CD4-positive, alpha-beta T cell treated with Interleukin-2 at 100 ng/mL for 4 hours (primary cell): ENCODE measurements at places on chromosomes 1 and 21.
A peak's percentile ranks its signal among the peaks of the same experiment; 100 is the strongest.

DNA sequence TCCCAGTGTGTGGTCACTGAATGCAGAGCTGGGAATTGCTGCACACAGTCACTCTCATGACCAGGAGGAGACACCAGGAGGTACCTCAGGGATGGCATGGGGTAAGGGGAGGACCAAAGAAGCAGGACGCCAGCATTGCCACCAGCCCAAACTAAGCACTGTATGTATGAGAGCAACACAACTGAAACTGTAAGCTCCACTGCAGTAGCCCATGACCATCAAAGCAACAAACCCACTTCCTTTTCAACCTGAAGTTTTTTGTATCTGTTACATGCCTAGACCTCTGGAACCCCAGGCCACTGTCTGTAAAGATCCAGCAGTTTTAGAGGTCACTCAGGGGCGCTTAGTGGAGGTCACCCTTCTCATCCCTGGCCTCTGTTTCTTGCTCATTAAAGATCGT lies 164.3 kb downstream of the SETD4 start:
- no peak for DNase-seq

DNA sequence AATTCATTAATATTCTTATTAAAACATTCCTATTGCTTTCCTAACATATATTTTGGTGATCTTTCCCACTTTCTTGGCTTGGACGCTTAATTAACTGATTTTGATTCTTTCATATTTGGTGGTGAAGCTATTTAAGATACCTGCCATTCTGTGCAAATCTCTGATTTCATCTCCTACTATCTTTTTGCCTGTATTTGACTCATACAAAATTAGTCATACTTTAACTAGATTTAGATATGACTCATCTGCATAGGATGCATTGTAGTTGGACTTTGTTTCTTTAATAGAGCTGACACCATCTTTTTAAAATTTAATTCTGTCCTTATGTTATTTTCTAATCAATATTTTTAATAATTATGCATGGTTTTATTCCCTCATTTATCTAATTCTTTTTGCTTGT lies 93.8 kb upstream of the PLPPR4 start:
- DNase-seq = no peak

DNA sequence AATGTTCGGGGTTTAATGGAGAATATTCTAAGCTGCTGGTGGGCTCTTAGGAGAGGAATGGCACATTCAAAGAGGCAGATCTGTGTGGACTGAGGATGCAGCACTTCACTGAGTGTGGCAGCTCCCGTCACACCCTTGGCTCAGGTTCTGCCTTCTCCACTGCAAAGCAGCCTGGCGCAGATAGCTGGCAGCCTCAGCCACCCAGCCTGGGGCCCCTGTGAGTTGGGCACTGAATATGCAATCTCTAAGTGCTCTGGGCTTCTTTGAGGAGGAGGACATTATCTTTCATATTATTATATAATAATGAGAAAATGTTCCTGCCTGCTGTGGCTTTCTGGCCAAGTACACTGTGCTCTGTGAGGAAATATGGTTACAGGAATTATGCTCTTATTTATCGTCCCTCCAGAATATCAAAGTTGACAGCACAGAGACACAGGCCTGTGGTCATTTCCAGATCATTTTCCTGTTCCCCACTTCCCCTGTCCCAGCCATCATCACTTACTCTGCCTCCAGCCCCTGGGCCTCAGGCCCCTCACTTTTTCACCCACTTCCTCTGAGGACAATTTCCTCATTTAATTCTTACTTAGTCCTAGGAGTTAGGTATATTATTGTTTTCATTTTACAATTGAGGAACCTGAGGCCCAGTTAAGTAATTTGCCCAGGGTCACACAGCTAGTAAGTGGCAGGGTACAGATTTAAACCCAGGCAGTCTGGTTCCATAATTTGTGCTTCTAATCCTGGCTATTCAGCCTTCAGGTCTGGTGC lies 53.6 kb downstream of the MAB21L3 start:
- DNase-seq = no peak

DNA sequence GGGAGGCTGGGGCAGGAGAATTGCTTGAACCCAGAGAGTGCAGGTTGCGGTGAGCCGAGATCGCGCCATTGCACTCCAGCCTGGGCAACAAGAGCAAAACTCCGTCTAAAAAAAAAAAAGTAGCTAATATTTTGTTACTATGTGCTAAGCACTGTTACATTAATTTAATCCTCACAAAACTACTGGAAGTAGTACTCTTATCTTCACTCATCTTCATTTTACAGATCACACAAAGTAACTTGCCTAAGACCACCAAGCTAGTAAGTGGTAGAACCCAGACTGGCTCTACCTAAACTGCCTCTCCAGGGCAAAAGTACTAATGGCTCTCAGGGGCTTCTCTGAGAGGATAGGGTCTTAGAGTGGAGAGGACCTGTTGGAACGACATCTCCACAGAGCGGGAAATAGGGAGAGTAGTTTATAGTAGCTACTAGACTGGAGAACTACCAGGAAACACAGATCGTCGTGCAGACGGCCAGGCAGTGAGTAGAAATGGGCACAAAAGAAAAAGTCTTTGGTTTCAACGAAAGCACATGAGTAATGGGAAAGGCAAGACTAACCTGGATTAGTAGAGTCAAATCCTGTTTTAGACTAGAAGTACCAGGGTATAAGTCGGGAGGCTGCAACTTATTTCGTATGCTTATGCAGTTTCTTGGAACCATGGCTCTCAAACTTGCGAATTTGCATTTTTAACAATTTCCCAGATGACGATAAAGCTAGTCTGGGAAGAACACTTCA lies 1.4 kb downstream of the CLCC1 start:
- DNase-seq = no peak

- no peak for DNase-seq
These were observed 1.2 kb upstream of the CAMTA1 start for GRCh38 chr1:6783936-6784559.

GRCh38 chr1:166703141-166703540 lies 136.1 kb upstream of the POGK start:
- no peak for DNase-seq

GRCh38 chr1:84476225-84476624 lies 2.8 kb upstream of the RPF1 start:
- no peak for DNase-seq

GRCh38 chr21:43800566-43800965 lies 11.2 kb downstream of the RRP1 start:
- DNase-seq = no peak

GRCh38 chr1:157691285-157691920 lies 9.2 kb downstream of the FCRL3 start:
- no peak for DNase-seq

GRCh38 chr21:42102991-42103390 lies 31.9 kb downstream of the UMODL1 start:
- DNase-seq = no peak

DNA sequence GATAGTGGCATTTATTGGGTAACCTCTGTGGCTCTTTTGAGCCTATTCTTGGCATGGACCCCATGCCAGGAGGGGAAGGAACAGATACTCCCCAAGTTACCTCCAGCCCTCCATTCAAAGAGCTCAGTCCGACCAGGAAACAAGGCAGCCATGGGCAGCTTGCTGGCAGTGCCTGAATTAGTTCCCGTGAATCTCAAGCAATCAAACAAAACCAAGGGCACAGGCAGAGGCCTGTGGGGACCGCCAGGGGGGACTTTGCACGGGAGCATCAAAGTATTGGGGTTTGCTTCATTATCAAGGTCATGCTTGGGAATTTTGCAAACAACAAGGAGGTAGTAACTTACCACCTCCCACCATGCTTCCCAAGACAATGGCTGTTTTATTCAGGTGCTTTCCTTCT lies 81.2 kb upstream of the IFFO2 start:
- DNase-seq = no peak

DNA sequence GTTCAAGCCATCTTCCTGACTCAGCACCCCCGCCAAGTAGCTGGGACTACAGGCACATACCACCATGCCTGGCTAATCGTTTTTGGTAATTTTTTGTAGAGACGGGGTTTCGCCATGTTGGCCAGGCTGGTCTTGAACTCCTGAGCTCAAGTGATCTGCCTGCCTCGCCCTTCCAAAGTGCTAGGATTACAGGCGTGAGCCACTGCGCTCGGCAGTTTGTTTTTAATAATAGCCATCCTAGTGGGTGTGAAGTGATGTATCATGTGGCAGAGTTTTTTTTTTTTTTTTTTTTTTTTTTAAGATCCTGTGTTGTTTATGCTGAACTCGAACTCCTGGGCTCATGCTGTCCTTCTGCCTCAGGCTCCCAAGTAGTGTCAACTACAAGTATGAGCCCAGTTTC lies 51.8 kb downstream of the SPEN start:
- no peak for DNase-seq

GRCh38 chr1:225962440-225962975 lies 21.5 kb upstream of the LEFTY2 start:
- peak; percentile 46 for DNase-seq

- peak; percentile 86 for DNase-seq
These were observed 122.8 kb upstream of the IVNS1ABP start for GRCh38 chr1:185439727-185440415.

DNA sequence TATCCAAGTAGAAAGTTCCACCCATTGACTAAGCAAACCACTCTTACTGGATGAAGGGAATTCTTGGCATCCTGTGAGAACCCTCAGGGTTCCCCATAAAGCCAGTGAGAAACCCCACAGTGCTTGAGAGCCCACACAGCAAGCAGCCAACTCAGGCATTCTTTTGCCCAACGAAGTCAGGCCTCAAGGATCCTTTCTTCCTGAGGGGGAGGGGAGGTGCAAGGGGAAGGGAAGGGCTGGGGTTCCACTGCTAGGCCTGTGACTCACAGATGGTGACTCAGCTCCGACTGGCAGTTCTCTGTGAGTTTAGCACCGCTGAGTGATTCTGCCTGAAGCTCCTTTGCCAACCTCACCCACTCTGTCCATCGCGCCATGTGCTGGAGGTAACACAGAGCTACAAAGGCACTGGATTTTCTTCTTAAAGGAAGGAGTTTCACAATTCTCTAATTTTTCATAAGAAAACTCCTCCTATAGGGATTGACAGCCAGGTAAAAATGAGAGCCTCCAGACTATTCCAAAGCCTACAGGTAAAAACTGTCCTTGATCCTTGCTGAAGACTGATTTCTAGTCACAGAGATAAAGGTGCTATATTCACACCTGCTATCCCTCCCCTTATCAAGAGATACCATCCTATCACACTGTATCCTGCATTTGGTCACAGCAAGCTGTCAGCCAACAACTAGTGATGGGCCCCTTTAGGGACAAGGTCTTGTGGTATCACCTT lies 4.8 kb downstream of the ENO1 start:
- peak; percentile 89 for DNase-seq

DNA sequence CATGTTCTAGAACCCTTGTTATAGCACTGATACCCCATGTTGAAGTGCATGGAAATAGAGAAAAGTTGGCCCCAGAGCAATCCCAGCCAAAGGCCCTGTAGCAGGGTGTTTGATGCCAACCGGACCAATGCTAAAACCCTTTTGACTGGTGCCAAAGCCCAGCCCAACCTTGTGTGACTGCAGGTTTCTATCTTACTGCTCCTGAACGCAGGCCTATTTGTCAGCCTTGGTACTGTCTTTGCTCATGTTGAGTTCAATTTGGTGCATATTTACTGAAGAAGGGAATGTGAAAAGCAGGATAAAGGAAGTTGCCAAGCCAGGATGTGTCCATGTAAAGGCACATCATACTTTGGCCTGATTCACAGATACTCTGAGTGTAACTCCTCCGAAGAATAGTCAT lies 51.7 kb upstream of the NFASC start:
- DNase-seq = no peak
